ENCODE measurements at places on chromosomes 12 and 14. TPM values are rescaled to one million over a fixed set of nuclear protein-coding genes. Genes with fewer than 3 reads are reported as not detected.
A peak's percentile ranks its signal among the peaks of the same experiment; 100 is the strongest.

- H3K27me3 ChIP-seq: peaks cover 16% of the 10 kb centered on the region
- peaks cover 11% of the 10 kb centered on the region for H3K36me3 ChIP-seq
- H3K27ac ChIP-seq: no peak overlapping the region
- H3K4me3 ChIP-seq: no peak overlapping the region
- peaks cover 7% of the 10 kb centered on the region for H3K4me1 ChIP-seq
Measured at GRCh38 chr14:33940561-33941011, 10.3 kb downstream of the EGLN3 start.

- H3K4me3 ChIP-seq: no peak overlapping the region
- peaks cover 3% of the 10 kb centered on the region for H3K27me3 ChIP-seq
- H3K4me1 ChIP-seq: peaks cover 18% of the 10 kb centered on the region
- no peak for DNase-seq
Measured at GRCh38 chr14:105311838-105312237, 2.7 kb upstream of the PACS2 start.

GRCh38 chr14:31920989-31921650, 156.0 kb upstream of the ARHGAP5 start:
- H3K4me3 ChIP-seq: no peak overlapping the region
- H3K27me3 ChIP-seq: peaks cover 6% of the 10 kb centered on the region
- no peaks in the 10 kb centered on the region for H3K4me1 ChIP-seq

DNA sequence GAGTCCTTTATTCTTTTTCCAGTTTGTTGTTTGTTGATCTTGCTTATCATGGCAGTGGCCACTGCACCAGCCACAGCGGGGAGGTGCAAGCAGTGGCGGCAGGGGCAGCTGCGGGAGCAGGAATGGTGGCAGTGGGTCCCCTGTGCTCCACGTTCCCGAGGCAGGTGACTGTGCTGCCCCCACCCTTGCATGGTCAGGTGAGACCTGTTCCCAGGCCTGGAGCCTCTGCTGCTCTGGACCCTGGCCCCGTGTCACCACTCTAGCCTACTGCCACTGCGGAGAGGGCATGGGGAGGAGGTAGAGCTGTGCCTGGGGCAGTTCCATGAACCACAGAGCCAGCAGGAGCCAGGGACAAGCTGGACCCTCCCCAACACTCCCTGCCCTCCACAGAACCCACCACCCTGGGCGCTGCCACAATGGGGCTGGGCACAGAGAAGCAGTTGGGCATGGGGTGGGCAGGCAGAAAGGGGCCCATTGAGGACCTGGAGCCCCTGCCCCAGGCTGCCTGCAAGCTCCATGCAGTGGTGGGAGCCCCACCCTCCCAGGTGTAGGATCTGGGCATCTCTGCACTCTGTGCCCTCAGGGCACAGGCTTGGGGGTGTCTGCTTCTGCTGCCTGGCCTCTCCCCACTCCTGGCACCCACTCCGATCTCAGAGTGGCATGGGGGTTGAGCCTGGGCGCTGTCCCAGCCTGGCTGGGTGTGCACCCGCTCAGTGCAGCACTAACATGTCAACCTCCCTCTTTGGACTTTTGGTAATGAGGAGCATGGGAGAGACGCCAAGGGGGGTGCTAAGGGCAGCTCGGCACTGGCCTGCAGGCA, 23.1 kb upstream of the WDR20 start:
- H3K4me1 ChIP-seq: no peaks in the 10 kb centered on the region
- no peaks in the 10 kb centered on the region for H3K27me3 ChIP-seq
- H3K4me3 ChIP-seq: no peak overlapping the region
- DNase-seq: no peak

DNA sequence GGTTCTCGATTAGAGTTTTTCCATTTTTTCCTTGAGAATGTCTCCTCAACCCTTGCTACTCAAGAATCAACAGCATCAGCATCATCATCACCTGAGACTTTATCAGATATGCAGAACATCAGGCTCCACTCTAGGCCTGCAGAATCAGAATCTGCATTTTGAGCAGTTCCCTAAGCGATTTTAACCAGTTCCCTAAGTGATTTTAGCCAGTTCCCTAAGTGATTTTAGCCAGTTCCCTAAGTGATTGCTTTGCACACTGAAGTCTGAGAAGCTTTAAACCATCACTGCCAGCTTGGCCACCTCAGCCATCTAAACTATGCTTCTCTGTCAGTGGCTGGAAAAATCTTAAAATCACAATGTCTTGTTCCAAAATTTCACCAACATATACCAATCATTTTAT, 29.4 kb upstream of the SLC38A1 start:
- no peak overlapping the region for H3K4me3 ChIP-seq
- H3K27me3 ChIP-seq: peaks cover 2% of the 10 kb centered on the region
- no peak overlapping the region for H3K27ac ChIP-seq
- peaks cover 4% of the 10 kb centered on the region for H3K4me1 ChIP-seq
- no peak for DNase-seq

- H3K27me3 ChIP-seq: peaks cover 10% of the 10 kb centered on the region
- no peak overlapping the region for H3K4me3 ChIP-seq
- no peak for DNase-seq
- H3K36me3 ChIP-seq: no peaks in the 10 kb centered on the region
- H3K27ac ChIP-seq: no peak overlapping the region
Measured at GRCh38 chr12:104204690-104205480, 10.7 kb upstream of the TXNRD1 start.

DNA sequence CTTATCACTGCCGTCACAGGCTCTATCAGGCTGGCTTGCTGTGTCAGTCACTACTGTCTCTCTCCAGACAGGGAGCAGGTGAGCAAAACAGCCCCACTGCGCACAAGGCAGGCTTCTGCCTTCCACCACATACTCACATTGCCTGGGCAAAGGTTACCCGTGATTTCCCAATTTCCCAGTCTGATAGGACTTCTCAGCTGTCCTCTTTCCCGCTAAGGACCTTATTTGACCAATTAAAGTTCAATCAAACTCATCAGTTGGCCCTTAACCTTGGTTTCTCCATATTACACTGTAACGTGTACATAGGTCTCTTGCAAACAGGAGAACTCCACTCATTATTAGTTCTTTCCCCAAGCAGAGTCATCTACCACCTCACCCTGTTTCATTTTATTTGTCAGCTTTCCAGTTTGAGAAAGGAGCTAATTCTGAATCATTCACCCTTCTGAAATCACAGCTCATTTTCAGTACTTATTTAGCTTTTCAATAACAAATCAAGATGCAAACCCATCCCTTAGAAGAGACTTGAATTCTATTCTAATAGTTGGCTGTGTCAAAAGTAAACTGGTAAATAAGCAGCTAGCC, 170.8 kb downstream of the ESR2 start:
- H3K27ac ChIP-seq: no peak overlapping the region
- no peak for DNase-seq
- no peaks in the 10 kb centered on the region for H3K27me3 ChIP-seq
- no peak overlapping the region for H3K4me3 ChIP-seq

DNA sequence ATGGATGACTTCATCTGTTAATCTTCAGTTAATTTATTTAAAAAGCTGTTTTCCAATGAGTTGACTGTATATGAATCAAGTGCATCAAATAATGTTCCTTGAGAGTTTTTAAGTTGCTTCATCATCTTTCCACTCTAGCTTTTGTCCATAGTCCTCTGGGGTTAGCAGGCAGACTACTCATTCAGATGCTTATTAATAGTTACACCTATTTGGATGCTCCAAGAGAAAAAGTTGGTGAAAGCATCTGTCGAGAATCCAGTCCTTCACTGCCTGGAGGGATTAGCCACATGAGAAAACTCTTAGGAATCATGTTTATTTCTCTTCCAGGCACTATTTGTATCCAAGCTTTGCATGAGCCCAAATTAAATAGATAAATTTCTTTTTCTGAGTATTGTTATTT, 70.2 kb downstream of the DACT1 start:
- H3K4me3 ChIP-seq: no peak overlapping the region
- H3K27ac ChIP-seq: no peak overlapping the region
- peaks cover 11% of the 10 kb centered on the region for H3K27me3 ChIP-seq
- H3K36me3 ChIP-seq: no peaks in the 10 kb centered on the region

DNA sequence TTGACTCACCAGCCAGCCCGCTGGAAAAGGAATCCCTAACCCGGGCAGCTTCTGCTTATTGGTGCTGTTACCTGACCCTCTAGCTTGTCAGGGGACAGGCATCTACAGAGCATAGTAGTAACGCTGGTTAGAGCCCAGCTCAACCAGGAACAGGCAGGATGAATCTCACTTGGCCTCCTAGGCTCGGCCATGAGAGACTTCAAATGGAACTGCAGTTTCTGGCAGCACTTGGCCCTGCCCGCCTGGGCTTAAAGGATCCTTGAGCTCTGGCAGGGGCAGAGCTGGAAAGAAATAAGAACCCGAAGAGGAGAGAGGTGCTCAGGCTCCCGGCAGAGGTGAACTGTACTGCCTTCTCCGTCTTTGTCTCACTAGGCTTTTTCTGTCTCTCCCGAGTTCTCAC, 2.3 kb upstream of the LHX5 start:
- no peak overlapping the region for H3K27ac ChIP-seq
- H3K27me3 ChIP-seq: peaks cover 89% of the 10 kb centered on the region
- peaks cover 3% of the 10 kb centered on the region for H3K36me3 ChIP-seq
- peaks cover 13% of the 10 kb centered on the region for H3K4me1 ChIP-seq
- DNase-seq: no peak
- peak overlapping the region; percentile 43 for H3K4me3 ChIP-seq

Gene ITPR2
- 43.5 TPM for total RNA-seq

Gene KRT4
- total RNA-seq: not detected

Gene GALC
- total RNA-seq: 24.7 TPM
